Vagina (tissue), 2 donors: ENCODE measurements at places on chromosomes 1 and 21.

DNA sequence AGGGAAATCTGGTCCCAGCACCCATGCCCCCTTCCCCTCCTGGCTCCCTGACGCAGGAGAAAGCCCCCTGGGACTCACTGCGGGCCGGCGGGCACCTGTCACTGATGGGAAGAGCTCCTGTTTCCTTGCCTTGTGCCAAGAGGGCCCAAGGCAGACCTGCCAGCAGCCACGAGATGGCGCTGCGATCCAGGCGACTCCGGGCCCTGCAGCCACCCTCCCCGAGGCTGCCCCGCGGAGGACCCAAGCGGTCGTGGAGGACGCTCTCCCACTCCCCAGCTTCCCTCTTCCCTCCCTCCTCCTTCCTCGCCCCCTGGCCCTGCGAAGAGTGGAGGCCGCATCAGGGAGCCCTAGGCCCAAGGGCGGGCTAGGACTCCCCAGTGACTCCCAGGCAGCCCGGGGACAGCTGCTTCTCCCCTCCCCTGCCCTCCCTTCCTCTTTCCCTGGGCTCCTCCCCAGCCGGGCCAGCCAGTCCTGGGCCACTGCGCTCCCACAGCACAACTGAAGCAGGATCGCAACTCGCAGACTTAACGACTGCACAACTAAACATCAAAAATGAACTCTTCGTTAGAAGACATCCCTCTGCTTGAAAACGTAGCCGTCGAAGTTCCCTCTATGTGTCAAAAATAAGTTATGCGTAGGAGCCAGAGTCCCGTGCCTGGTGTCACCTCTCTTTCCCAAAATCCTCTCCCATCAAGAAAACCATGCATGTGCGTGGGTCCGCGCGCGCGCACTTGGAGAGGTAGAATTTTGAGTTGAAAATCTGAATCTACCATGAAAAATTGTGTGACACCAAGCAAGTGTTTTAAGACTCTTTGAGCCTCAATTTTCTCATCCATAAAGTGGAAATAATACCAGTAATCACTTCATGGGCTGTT, 34.2 kb downstream of the BATF3 start:
- DNase-seq = peak; percentile 91

GRCh38 chr1:92484472-92485380, 2.0 kb downstream of the GFI1 start:
- no peak for DNase-seq

DNA sequence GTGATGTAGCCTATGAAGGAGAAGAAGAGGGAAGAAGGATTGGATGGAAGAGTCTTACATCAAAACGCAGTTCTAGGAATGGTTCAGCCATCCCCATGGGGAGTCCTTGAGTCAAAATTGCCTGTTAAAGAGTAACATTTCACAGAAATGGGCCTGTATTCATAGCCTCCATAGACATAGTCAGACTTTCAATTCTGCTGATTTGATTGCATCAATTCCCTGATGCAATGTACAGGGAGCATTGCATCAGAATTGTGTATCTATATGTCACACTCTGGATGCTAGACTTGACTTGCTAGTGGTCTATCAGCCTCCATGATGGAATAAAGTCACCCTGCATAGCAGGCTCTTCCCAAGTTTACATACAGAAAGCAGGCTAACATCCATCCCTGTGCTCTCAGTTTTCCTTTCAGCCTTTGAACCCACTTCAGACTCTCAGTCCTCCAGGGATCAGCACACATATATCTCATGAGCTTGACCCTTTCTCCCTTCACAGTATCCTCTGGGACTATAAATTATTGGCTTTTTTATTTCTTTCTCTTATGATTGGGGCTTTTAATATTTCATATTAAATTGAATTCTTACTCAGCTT, 1111.7 kb upstream of the B3GALT2 start:
- no peak for DNase-seq

- DNase-seq = no peak
Observed at GRCh38 chr1:106249365-106249764, 807.1 kb upstream of the PRMT6 start.

DNA sequence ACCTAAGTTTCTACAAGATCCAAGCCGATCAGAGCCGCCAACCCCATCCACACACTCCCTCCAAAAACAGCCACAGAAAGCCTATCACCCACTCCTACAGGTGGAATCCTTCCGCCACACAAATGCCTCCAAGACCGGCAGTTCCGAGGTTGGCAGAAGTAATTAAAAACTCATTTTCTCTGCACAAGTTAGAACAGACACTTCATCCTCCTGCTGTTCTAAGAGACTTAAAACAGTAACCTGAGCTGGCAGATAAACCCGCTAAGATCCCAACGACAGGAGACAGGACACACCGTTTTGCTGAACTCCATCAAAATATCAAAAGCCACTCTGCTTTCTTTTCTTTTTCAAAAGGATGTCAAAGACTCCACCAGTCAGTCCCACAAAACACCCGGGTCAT, 2.8 kb downstream of the SSBP3 start:
- DNase-seq = no peak

DNA sequence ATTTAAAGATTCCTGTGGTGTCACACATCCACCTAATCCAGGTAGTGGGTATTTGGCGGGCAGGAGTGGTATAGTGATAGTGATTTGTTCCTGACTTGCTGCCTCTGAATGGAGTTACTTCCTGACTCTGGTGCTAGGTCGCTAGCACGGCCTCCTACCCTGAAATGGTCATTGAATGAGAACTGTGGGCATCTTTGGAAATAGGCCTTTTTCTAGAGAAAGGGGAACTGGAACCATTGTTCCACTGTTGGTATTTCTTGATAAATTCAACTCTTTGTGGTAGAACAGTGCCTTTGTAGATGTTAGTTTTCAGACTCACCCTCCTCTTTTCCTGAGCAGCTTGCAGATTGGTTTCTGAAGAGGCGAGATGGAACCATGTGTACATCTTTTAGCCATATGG, 1.5 kb downstream of the QSOX1 start:
- DNase-seq = peak; percentile 32

DNA sequence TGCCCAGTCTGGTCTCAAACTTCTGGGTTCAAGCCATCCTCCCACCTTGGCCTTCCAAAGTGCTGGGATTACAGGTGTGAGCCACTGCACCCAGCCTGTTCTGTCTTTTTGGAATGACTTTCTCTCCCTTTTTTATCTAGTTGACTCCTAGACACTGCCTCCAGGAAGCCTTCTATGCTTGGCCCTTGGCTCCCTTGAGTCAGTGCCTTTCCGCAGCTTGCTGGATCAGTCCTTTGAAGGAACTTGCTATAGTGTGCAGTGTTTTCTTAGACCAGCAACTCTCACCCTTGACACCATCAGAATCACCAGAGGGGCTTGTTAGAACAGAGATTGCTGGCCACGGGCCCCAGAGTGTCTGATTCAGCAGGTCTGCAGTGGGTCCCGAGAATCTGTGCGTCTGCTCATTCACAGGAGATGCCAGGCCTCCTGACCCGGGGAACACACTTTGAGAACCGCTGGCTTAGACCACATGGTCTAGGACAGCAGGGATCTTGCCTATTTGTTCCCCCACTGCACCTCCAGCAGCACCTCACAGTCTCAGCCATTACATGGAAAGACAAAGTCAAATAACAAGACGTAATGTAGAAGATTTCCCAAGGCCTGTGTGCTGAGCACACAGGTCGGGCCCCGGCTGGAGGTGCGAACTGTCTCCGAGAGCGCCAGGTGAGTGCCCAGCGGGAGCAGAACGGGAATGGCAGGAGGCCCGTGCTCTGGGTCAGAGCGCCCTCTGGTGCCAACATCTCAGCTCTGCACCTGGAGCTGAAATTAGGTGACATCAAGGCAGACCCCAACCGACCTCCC, 27.4 kb upstream of the CTPS1 start:
- no peak for DNase-seq

DNA sequence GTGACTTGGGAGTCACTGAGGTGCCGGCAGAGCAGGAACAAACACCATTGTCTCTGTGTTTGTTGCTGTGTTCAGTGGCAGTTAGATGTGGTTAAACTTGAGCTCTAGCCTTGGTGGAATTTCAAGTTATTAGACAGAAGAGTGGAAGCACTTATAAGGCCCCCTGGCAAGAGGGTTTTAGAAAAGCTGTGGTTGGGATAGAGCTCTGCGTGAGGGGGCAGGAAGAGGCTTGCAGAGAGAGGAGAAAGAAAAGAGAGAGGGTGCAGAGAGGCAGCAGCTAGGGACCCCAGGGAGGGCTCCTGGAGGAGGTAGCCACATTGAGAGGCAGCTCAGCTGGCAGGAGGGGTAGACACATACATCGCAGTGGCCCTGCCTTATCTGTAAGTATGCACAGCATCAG, 128.2 kb downstream of the GALNT2 start:
- DNase-seq = no peak

- DNase-seq = no peak
Observed at GRCh38 chr21:35244514-35244913, 195.4 kb upstream of the RUNX1 start.

DNA sequence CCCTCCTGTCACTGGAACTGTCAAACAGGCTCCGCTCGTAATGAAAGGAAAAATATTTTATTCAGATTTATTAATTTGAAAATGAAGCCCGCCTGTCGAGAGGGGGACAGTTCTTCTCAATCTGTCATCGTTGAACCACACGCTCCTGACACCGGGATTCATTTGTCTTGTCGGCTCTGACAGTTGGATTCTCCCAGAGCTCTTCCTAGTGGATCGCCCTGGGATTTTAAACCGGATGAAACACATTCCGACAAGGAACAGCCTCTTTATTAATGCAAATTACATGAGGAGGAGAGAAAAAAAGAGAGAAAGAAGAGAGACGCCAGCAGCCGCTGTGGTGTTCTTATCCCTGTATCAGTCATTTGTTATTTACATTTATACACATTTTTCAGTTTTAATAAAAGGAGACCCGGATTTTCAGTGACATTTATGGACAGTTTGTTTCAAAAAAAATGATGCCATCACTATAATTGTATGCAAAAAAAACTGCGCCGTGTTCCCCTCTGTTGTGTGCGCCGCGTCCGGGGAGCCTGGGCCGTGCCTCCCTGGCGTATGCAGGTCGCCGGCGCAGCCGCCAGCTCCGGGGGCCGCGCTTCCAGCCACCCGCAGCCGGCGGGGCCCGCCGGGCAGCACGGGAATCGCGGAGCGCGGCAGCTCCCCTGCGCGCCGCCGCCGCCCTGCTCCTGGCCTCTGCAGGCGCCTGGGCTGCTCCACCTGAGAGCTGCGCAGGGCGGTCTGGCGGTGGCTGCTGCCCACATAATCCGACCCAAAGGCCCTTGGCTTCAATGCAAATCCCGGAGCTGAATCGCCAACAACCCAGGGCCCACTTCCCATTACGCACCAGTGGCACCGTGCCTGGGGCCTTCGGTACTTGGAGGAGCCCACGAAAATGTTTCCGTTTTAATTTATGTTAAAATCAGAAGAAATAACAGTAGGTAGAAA, 237.9 kb upstream of the PBX1 start:
- DNase-seq = no peak

GRCh38 chr21:14313300-14313699, 69.6 kb downstream of the HSPA13 start:
- no peak for DNase-seq

GRCh38 chr1:35857830-35858229, 25.2 kb upstream of the AGO1 start:
- DNase-seq = no peak

- DNase-seq = no peak
Observed at GRCh38 chr1:113125517-113125916, 52.5 kb downstream of the LRIG2 start.

- DNase-seq = no peak
Observed at GRCh38 chr21:37257511-37257966, 9.6 kb downstream of the VPS26C start.

DNA sequence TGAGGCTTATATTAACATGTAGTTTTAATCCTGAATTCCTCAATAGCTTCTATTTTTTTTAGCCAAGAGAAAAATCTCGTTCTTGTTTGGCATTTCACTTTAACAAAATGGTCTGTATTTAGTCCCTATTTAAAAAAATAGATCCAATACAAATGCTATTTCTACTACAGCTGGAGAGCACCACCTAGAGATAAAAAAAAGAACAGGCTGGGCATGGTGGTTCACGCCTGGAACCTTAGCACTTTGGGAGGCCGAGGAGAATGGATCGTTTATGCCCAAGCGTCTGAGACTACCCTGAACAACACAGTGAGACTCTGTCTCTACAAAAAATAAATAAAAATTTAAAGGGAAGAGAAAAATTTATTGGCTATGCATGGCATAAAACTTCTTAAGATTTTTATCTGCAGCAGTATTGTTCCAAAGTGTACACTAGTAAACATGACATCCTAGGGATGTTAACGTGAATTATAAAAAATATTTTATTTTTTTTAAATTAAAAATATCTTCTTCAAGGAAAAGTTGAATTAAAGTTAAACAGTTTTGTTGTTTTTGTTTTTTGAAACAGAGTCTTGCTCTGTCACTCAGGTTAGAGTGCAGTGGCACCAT, 4.4 kb downstream of the ST7L start:
- DNase-seq = no peak

GRCh38 chr1:53066488-53066887, 4.5 kb downstream of the PODN start:
- DNase-seq = no peak

DNA sequence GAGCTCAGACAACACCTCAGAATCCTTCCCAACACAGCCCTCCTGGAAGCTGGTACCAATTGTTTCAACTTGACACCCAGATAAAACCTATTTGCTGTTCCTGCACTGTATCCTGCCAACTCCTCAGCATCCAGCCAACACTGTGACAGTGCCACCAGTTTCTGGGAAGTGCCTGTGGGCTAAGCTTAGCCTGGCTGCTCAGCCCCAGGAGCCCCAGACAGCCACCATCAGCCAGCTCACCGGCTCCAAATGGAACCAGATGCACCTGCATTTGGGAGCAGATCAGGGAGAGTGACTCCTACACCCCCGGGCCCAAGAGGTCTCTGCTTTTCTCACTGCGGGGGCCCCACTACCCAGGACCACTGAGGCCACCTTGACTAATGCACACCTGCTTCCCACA, 24.9 kb downstream of the KCNN3 start:
- no peak for DNase-seq

- DNase-seq = no peak
Observed at GRCh38 chr21:26421724-26422123, 151.4 kb downstream of the CYYR1 start.

DNA sequence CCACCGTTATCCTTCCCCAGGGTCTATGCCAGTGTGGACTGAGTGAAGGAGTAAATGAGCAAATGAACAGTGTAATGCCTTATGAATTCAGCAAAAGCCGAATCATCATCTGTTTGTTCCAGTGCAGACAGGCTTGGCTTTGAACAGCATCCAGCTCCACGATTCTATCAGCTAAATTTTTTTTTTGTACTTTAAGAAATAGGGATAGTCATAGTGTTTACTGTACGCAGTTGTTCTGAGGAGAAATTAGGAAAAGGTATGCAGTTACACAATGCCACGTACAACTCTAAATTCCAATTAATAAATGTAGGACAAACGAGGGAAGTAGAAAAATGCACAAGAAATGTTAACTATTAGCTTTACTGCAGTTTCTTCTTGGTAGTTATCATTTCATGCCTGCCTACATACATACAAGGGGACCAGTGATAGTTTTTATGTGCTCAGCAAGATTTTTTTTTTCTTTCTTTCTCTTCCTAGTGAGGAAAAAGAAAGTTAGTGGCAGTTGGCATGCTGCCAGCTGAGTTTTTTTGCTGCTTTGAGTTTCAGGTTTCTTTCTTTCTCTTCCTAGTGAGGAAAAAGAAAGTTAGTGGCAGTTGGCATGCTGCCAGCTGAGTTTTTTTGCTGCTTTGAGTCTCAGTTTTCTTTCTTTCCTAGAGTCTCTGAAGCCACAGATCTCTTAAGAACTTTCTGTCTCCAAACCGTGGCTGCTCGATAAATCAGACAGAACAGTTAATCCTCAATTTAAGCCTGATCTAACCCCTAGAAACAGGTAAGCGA, at the start of gene IFI44L:
IFI44L (plus strand) TSS at position 646 of the 777 bp plus-strand sequence. CDS start 7,468 bp downstream, outside the sequence.
- no peak for DNase-seq
